Stimulated activated CD4-positive, alpha-beta T cell treated with anti-CD3 and anti-CD28 coated beads, TNF-alpha, amount 100 ng/mL, for 1 hour (primary cell): ENCODE measurements at places on chromosomes 2 and 18.

- no peak for DNase-seq
Measured at GRCh38 chr18:51211552-51211951, 14.1 kb upstream of the MEX3C start.

GRCh38 chr2:168185583-168186274 lies 61.7 kb downstream of the STK39 start:
- DNase-seq: no peak

- DNase-seq: no peak
Measured at GRCh38 chr2:45825001-45825651, 173.7 kb downstream of the PRKCE start.

- DNase-seq: no peak
Measured at GRCh38 chr2:120182019-120182560, 41.1 kb downstream of the TMEM185B start.

DNA sequence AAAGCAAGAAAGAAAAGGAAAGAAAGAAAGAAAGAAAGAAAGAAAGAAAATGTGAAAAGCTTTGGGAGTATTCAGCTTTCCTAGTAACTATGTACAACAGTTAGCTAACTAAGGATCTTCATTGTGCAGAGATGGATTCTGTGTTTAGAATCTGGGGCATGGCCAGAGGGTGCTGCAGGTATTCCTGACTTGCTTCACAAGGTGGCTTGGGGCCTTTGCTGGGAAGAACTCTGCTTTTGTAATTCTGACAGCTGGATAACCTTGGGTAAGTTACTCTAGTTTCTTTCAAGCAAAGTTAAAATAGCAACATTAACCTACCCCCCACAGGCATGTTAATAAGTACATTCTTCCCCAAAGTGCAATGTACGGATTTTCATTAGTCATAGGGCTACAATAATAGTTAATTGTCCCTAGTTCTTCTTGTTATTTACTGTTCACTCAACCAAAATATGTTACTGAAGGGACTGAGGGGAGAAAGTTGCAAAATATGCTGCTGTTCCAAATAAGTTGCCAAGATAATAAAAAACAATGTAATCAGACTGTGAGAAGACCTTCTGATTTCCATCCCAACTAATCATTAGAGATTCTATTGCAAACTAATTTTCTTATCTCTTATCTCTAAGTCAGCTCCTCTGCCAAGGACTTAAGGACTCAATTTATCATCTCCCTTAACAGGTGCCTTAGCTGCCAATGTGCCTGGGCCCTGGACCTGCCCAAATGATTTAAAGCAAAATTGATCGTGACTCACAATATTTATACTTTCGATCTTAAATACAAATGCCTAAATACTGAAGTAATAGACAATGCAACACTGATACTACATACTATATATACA lies 50.3 kb downstream of the SERPINB8 start:
- no peak for DNase-seq

DNA sequence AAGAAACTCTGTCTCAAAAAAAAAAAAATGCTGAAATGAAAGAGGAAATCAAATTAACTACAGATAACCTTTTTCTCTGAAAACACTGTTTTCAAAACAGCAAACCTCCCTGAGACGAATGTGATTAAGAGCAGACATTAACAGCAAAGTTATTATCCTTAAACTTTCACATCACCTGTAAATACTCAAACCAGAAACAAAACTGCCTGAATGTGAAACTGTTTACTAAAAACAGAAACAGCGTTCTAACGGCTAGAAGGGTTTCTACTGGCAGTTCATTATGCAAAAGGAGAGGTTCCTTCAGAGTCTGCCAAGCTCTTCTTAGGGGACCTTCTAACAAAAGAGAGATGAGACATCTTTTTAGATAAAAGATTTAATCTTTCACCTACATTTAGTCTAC lies 45.9 kb downstream of the PNO1 start:
- DNase-seq: no peak

DNA sequence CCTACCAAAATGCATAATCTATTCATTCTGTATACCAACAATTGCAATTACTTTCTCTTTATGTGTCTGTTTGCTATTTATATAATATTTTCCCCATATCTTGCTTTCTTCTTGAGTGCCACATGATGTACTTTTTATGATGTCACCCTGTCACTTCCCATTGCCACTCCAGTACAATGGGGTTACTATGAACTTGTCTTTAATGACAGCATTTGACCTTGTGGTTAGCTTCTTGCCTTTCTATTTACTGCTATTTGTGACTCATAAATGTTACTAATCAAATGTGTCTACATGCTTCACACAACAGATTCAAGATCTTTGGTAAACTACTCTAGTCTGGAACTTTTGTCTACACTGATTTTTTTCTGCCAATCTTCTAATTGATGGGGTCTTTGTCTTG lies 486.3 kb downstream of the NR4A2 start:
- DNase-seq: no peak

DNA sequence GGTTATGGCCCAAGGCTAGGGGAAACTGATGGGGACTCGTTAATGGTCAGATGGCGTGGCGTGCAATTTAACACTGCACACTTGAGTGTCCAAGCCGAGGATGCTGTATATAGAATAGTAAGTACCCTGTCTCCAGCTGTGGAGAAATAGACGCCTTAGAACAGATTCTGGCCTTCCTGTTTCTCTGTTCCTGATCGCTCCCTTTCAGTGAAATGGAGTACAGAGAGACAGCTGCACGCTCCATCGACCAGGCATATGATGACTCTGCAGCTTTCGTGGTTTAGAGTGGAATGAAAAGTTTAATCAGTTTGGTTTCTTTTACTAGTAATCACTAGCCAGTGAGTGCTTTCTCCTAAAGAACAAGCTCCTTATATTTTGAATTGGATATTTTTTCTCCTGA lies 213.4 kb downstream of the NEDD4L start:
- no peak for DNase-seq

- no peak for DNase-seq
Measured at GRCh38 chr2:213491376-213491775, 207.1 kb downstream of the SPAG16 start.

- no peak for DNase-seq
Measured at GRCh38 chr2:101972621-101973434, 18.9 kb upstream of the IL1R2 start.

GRCh38 chr2:197078535-197078934 lies 152.0 kb upstream of the PGAP1 start:
- DNase-seq: no peak

- DNase-seq: no peak
Measured at GRCh38 chr2:170917219-170917913, 11.7 kb upstream of the GORASP2 start.

DNA sequence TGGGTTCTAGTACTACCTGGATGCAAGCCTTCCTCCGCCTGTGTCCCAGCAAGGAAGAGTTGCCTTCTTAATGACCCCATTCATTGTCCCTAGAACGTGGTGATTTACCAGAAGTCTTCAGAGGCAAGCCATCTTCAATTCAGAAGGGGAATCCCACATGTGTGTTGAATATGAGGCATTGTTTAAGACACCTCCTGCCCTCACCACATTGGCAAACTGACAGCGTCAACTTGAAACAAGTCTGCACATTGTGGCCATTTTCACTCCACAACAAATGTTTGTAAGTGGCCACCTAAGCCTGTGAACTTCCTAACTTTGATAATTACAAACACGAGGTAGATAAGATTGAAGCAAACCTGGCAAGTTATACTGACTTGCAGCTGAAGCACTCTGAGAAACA lies 83.7 kb downstream of the TCF7L1 start:
- no peak for DNase-seq

- DNase-seq: no peak
Measured at GRCh38 chr18:72160510-72161445, 383.4 kb downstream of the CBLN2 start.

DNA sequence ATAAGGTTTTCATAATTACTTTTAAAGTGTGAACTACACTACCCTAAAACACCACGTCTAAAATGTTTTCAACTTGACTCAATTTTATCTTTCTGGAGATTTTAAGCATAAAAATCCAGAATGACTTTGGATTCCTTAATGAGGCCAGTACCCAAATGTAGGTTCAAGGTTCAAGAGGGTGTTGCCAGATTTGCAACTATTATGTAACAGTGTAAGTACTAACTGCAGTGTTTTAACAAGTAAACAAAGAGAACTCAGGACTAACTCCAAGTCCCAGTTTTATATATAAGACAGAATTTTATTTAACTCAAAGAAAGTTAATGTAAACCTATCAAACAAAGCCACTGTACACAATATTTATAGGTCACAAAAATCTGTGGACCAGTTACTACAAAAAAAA lies 5.7 kb downstream of the HIBCH start:
- DNase-seq: no peak

DNA sequence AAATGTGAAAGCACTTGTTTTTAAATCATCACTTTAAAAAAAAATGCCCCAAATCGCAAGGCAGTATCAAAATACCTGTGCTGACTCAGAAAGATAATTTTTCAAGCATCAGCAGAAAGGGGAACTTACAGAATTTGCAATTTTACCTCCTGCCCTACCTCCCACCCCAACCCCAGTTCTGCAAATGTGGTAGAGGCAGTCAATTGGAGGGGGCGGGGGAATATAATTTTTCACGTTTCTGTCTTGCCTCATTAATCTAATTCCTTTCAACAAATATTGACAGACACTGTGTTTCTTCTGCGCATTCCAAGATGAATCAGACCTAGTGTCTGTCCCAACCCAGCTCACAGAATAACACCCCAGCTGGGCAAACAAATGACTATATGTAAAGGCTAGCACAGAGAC lies 76.8 kb downstream of the ALPK2 start:
- no peak for DNase-seq

DNA sequence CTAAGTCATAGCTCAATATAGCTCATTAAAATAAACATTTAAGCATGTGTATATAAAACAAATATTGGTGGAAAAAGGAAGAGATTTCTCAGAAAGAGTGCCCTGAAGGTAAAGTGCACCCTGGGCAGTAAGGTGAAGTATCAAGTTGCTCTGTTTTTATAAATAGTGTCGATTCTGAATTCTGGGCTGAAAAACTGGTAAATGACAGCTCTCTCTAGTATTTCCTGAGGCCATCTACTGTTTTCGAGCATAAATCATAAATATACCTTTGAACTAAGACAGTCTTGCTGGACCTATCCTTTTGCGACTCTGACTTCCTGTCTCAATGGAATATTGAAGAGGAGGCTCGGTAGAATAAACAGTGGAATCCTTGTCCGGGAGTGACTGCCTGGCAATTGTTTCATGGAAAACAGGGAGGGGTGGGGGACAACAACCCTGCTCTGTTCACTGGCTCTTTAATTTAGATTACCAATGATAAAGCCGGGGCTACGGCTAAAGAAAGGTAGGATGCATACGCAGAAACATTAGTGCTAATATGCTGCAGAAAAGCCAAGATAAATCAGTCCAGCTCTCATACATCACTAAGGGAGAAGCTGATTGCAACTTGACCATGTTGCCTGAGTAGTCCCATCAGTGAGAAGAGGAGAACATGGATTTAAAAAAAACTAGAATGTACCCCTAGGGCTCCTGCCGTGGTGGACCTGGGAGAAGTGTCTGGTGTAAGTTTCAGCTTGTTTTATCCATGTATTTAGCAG lies 124.1 kb downstream of the RAPGEF4 start:
- DNase-seq: no peak

DNA sequence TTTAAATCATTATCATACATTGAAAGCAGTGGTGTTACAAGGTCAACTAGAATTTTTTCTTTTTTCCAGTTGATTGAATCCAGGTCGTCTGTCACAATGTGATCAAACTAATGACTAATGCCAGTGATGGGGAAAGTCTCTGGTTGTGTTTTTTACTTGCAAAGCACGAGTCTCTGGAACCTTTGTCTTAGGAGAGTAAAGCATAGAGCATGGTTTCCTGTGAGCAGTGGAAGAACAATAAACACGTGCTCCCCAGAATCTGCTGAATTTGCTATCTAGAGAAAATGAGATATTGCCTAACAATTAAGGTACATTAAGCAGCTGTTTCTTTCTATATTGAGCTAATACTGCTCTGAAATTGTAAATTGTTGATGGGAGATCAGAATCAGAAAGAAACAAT lies 1332.4 kb upstream of the TMEFF2 start:
- DNase-seq: no peak

DNA sequence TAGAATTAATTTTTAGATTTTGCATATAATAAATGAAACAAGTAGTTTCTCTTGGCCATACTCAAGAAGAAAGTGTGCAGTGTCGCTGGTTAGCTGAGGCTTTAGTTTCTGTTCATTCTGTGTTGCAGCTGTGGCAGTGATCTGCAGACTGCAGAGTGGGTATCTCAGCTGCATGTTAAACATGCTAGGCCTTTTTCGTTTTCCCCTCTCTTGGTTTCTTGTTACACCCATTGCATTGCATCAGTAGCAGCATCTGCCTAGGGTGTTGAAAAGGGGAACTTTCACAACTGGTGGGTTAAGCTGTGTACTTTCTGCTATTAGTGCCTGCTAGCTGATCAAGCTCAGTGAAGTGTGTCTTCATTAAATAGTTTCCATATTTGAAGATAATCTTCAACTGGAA lies 51.3 kb downstream of the ACSL3 start:
- DNase-seq: no peak

DNA sequence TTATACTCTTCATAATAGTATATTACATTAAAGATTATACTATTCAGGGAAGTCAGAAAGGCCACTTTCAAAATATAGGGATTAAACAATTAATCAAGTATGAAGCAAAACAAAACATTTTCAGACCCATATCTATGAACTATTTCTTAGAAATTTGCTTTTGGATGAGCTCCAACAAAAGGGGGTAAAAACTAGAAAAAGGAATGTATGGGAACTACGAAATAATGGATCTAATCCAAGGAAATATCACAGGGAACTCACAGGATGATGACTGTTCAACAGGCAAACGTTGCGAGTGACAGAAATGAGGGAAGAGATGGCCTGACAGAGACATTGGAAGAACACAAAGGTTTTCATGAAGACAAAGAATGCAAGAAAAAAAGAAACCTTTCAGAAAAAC lies 27.9 kb downstream of the G6PC2 start:
- DNase-seq: no peak

GRCh38 chr2:235343869-235344268 lies 150.0 kb upstream of the AGAP1 start:
- DNase-seq: no peak

GRCh38 chr2:54697934-54698333 lies 25.5 kb upstream of the EML6 start:
- DNase-seq: no peak
